Type B pancreatic cell (in vitro differentiated cells): ENCODE measurements at places on chromosomes 11 and 22. TPM values are rescaled to one million over a fixed set of nuclear protein-coding genes. Genes with fewer than 3 reads are reported as not detected.

The SMIM38 gene
- total RNA-seq = 0.52 and 5.3 TPM in 2 replicates

The CNGA4 gene
- total RNA-seq = 0.62 and 0.68 TPM in 2 replicates

The GLB1L3 gene
- total RNA-seq = not detected in 2 replicates

The UBQLN3 gene
- not detected in 2 replicates for total RNA-seq

DNA sequence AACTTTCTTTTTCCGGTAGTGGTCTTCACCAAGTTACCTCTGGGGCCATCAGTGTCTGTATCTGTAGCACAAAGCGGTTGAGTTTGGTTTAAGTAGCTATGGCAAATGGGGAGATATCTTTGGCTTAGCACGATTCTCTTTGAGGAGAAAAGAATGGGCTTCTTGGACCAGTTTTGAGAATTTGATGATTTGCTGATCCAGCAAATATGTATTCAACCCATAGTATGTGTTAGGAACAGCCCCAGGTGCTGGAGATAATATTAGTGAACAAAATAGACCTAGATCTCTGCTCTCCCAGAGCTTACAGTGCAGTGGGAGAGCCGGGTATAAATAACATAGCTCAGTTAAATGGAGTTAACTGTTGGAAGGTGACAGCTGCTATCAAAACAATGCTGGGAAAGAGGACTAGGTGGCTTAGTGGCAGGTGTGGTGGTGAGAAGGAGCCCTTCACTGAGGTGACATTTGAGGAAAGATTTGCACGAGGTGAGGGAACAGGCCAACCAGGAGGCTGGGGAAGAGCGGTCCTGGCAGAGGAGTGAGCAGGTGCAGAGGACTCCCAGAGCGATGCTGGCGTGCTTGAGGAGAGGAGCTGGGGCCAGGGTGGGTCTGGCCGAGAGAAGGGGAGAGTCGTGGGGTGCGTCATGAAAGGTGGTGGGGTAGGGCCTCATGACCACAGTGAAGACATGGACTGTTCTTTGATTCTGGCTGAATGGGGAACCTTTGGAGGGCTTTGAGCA, 5.0 kb downstream of the TBC1D22A start:
- DNase-seq = no peak

GRCh38 chr11:119134389-119134978, 13.1 kb downstream of the HINFP start:
- no peak for DNase-seq

DNA sequence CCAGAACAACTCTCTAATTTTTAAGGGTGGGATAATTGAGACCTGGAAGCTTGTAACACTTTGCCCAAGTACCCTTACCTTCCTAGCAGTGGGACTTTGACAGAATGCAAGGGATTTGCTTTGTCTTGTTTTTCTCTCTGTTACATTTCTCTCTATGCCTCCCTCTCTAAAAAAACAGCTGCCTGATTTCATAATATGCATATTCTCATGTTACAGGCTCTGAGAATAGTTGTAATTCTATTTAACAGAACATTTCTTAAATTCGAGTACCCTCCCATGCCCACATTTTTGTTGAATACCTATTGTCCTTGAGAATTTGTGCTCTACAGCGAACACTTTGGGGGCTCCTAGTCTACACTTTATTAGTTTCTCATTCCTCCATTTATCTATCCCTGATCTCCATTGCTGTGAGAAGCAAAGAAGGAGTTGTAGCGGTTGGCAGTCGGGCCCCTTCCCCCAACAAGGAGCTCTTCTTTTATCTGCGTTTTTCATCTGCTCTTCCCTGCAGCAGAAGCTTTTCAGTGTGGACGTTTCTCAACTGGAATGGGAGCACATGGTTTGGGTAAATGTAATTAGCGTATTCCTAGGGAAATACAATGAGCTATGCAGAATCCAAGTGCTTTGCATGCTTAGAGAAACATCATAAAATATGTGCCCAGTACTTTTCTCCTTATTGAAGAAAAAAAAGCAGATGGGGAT, 117.7 kb upstream of the CCDC90B start:
- no peak for DNase-seq

DNA sequence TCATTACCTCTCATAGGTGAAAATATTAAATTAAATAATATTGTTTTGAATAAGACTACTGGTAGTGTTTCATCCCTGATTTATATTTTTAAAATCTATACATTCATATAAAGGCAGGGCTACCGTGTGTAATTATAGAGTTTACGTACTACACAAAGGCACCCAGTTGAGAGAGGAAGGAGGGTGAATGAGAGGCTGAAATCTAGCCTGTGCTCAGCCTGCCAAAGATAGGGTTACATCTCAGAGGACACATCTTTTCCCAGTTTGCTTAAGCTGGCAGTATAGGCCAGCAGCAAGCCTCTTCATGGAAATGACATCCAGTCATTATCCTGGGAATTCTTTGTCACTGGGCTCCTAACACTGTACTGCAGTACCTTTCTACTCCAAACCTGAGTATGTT, 7.5 kb upstream of the B3GNT6 start:
- DNase-seq = no peak

DNA sequence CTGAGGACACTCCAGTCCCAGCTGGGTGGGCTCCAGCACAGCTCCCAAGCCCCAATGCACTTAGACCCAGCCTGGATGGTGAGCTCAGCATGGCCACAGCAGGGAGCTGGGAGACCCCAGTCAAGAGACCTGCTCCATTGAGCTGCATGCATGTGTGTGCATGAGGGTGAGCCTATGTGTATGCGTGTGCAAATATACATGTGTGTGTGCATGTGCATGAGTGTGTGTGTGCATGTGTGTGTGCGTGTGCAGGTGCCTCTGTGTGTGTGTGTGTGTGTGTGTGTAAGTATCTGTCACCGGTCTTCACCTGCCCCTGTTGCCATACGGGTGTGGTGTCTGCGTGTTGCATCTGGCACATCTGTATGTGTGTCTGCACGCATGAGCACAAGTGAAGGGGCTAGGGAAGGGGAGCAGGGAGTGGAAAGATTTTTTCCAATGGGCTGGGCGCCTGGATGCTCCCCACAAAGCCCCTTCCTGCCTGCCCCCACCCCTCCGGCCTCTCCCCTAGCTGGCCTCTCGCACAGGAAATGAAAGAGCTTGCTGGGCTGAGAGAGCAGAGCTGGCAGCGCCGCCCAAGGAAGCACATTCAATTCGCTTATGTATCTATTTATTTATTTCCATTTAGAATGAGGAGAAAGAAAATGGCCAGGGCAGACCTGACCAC, 4.1 kb downstream of the TSPAN32 start:
- DNase-seq = peak; percentile 71

GRCh38 chr11:76270389-76270788, 64.1 kb upstream of the WNT11 start:
- DNase-seq = no peak

- DNase-seq = peak; percentile 76
These were observed 707 bp upstream of the FTH1 start for GRCh38 chr11:61967924-61968757.

- no peak for DNase-seq
These were observed 11.0 kb upstream of the BLID start for GRCh38 chr11:122127020-122127419.

DNA sequence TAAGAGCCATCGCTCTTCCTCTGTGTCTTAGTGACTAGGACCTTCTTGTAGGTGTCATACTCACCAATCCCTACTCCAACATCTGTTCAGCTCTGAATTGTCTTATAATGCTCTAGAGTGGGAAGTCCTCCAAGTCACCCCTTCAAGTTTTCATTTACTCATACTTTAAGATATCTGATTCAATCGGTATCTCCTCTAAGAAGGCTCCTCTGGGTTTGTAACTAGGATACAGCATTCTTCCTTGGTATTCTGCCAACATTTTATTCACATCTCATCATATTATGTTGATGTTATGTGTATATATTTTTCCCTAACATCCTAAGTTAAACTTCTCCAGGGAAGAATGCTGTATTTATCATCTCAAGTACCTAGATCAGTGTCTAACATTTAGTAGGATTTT, 662.1 kb downstream of the NTM start:
- no peak for DNase-seq

DNA sequence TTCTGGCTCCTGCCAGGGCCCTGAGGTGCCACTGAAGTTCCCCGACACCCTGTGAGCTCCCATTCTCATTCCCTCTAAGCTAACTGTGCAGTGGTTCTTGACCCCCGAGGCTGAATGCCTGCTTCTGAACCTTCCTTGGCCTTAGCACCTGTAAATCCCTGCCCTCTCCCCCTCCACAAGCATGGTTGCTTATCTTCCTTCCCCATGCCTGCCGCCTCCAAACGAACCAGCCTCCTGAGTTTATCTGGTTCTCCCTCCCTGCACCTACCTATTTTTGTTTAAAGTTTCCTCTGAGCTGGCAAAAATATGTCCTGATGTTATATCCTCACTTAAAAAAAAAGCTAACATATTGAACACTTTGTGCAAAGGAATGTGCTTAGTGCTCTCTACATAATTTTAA, 33.9 kb downstream of the PPFIBP2 start:
- DNase-seq = no peak

DNA sequence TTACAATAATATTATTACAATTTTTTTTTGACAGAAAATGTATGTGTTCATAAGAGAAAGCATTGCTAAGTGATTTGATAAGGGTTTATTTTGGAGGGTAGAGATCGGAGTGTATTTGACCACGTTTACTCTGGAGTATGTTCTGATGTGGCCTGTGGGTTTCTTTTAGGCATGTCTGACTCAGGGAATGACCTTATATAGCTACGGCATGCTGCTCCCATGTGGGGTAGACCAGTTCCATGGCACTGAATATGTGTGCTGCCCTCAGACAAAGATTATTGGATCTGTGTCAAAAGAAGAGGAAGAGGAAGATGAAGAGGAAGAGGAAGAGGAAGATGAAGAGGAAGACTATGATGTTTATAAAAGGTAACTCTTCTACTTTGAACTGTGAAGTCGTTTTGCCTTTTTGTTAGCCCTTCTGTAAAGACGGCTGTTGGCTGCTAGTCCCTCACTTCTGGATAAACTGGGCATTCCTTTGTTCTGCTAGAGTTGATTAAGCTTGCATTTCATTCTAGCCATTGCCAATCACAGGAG, 38.1 kb upstream of the ST14 start:
- no peak for DNase-seq

GRCh38 chr11:105644839-105645573, 35.1 kb downstream of the GRIA4 start:
- no peak for DNase-seq

GRCh38 chr11:46914363-46914762, 4.0 kb downstream of the LRP4 start:
- no peak for DNase-seq

- DNase-seq = no peak
These were observed 18.2 kb downstream of the DAGLA start for GRCh38 chr11:61698173-61698948.
